ENCODE measurements at places on chromosomes 12 and 14.
A peak's percentile ranks its signal among the peaks of the same experiment; 100 is the strongest.

DNA sequence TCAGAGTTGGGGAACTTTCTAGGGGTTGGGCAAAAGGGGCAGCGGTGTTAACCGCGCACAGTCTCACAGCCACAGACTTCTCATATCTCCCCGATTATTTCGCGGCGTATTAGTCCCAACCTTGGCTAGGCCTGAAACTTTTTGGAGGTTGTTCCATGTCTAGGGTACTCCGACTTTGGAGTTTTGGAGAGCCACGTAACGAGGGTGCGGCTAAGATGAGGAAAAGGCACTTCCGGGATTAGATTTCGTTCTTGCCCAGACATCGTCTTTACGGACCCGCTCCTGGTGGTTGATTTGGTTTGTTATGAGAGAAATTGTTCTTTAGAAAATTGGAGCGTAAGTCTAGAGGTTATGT is 513 bp downstream of the CCNK start:
- DNase-seq, result peak; percentile 43

DNA sequence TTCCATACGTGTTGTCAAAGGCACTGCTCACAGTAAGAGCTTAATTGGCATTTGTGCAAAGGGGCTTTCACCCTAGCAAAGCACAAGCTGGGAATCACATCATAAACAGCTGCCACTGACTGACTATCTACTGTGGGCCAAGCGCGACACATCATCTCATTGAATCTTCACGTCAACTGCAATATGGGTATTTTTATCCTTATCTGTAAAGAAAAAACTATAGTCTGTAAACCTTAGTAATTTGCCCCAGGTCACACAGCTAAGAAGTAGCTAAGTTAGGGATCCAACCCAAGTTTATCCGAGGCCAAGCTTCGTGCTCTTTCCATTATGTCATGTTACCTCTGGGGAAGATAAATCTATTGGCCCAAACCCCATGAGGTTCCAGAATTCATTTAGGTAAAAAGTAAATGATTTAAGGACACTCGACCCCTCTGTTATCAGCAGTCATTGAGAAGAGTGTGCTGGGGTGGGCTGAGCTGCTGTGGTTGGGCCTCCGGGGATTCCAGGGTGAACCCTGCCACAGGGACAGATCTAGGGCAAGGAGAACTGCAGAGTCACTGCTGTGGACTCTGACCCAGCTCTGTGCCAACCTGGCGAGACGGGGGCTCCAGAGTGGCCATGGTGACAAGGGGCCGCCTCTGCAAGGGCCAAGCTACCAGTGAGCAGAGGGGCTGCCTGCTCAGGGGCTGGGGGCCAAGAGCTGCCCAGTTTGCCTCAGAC is 27.6 kb downstream of the NCKAP5L start:
- no peak for DNase-seq

DNA sequence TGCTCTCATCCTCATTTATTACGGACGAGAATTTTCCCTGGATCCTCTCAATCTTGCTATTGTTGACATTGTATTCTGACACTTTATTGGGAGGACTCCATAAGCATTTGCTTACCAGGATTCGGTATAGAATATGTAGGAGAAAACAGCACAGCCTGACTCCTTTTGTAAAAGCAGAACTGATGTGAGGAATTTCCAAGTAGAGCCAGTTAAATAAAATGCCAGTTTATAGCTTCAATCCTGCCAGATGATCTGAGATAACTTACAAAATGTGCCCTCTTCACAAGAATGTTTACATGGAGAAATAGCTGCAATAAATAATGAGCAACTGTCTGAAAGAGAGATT is 332.9 kb upstream of the PRICKLE1 start:
- no peak for DNase-seq

DNA sequence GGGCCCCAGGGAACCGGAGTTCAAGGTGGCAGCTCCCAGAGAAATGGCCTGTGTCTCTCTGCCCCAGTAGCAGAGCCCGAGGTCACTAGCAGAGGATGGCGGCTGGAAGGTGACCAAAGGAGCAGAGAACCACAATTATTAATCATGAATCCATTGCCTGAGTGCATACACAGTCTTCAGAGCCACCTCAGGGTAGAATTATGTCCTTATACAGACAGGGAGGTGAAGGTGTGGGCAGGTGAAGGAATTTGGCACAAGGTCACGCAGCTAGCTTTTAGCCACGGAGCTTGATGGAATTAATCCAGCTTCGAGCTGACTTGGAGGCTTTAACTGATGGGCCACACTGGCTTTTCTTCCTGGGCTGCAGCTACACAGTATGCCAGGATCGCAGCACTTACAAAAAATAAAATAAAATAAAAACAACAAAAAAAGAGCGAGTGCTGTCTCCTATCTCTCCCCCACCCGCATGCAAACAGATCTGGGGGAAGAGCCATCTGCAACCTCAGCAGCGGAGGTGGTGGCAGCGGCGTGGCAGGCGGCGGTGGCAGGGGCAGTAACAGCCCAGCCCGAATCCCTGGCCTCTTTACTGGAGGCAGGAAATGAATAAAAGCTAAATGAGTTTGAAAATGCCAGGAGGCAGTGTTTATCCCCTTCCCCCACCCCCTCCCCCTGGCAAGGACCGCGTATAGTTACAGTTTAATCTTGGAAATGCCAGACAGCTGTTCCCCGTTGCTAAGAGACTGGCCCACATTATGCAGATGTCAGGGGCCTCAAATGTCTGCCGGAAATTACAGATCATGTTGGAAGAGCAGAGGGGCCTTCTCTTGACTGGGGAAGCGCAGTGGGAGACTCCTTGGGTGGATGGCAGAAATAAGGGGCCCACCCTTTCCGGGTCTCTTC is 93.5 kb downstream of the LRRC74A start:
- peak; percentile 75 for DNase-seq

- DNase-seq, result no peak
Observed at GRCh38 chr14:95458906-95459305, 57.5 kb downstream of the SYNE3 start.

- no peak for DNase-seq
Observed at GRCh38 chr14:90508536-90509254, 111.9 kb downstream of the CALM1 start.

- DNase-seq, result peak; percentile 34
Observed at GRCh38 chr12:53624956-53625355, 1.2 kb downstream of the ATF7 start.

DNA sequence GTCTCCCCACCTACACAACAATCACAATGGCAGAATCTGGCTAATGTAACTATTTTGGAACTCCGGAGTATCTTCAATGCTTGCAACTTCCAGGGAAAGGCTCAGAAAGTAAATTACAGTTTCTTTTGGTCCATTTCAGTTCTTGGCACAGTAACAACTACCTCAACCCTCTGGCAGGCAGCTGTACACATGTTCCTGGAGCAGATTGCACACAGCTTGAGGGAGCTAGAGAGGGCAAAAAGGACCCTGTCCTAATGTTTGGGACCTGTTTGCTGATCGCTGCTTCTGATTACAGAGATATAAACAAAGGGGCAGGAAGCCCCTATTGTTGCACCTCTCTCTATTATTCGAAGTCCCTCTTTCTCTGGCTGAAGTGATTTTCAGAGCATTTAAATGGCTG is 35.2 kb upstream of the SLC38A1 start:
- DNase-seq, result no peak

DNA sequence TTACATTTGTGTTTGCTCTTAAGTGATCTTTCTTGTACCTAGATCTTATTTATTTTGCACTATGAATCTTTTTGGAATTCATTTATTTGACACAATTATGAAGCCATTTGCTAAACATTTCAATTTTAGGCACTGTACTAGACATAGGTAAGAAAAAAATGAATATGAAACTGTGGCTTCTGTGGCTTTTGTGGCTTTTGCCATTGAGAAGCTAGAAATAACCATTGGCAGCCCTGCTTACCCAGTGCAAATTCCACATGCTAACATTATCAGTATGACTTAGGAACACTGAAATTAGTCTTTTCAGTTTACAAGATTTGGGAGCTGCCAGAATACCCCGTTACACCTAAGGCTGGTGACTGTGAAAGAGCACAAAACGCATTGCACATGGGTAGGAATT is 60.1 kb downstream of the FSCB start:
- no peak for DNase-seq

- DNase-seq, result no peak
Observed at GRCh38 chr12:104513681-104514080, 56.9 kb downstream of the CHST11 start.

- DNase-seq, result peak; percentile 98
Observed at GRCh38 chr12:69405566-69405865, 46.0 kb downstream of the YEATS4 start.

- no peak for DNase-seq
Observed at GRCh38 chr12:14614704-14615121, 47.0 kb upstream of the PLBD1 start.

GRCh38 chr14:34906287-34906686 is 31.1 kb upstream of the BAZ1A start:
- no peak for DNase-seq
